Activated CD4-positive, CD25-positive, alpha-beta regulatory T cell (primary cell): ENCODE measurements at places on chromosomes 13 and 19.

DNA sequence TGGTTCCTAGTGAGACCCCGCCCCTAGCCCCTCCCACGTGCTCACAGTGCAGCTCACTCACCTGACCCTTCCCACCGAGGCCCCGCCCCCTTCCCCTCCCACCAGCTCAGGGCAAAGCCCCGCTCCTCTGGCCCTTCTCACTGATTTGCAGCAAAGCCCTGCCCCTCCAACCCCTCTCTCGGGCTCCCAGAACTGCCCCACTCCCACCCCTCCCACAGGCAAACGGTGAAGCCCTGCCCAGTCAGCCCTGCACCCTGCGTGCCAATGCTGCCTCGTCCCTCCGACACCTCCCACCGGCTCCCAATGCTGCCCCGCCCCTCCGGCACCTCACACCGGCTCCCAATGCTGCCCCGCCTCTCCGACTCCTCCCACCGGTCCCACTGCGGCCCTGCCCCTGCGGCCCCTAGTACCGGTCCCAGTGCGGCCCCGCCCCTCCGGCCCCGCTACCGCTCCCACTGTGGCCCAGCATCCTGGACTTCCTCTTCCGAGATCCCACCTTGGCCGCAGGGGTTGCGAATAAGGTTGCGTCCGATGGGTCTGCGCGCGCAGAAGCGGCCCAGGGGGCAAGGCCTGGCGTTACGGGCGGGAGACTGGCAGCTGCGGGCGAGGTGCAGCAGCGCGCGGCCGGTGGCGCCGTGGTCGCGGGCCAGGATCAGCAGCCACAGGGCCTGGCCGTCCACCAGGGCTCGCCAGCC lies 834 bp downstream of the FBXO27 start:
- peak; percentile 43 for DNase-seq

DNA sequence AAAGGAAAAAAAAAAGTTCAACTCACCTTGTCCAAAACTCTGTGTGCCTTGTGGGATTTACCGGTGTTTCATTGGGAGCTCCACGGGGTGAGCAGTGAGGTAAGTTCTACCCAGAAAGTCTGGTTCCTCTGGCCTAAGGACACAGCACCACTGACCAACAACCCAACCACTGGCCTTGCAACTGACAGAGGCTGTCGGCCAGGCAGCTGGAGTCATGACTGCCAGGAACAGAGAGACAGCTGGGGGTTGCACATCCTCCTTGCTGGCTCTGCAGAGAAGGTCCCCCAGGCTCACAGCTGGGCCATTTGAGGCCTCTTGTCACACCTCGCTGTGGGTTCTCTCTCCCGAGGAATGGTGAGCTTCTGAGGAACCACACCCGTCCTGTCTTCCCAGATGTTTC lies 59.5 kb downstream of the ANKRD10 start:
- no peak for DNase-seq

- DNase-seq = no peak
Observed at GRCh38 chr13:37179645-37180044, 74.2 kb upstream of the CSNK1A1L start.

GRCh38 chr13:114130131-114130836 lies 2.1 kb downstream of the RASA3 start:
- no peak for DNase-seq

DNA sequence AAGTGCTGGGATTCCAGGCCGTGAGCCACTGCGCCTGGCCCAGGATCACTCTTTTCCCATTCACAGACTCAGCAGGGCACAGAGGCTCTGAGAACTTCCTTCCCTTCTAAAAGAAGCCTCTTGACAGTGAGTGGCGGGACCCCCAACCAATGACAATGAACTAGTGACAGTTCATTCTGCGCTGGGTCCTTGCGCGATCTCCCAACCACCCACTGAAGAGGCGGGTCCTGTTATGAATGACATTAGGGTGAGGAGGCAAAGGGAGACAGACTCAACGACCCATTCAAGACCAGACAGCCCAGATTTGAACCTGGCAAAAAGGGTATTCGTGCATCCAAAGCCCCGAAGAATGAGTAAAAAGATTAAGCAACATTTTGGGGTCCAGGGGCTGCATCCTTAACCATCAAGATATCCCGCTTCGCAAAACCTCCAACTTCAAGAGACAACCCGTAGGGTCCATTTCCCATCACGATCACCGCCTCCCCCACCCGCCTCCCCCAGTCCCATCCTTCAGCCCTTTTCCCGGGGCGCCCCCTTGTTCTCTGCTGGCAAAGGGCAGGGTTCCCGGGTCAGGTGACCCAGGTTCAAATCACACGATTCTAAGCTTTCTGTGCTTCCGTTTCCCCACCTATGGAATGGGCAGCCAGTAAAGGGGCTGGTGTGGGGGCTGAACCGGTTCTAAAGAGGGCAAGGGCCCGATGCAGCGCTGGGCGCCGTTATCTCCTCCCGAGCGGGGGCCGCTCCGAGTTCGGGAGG lies 719 bp downstream of the SUGP2 start:
- DNase-seq = peak; percentile 46

GRCh38 chr13:28867564-28867963 lies 47.4 kb downstream of the MTUS2 start:
- no peak for DNase-seq

DNA sequence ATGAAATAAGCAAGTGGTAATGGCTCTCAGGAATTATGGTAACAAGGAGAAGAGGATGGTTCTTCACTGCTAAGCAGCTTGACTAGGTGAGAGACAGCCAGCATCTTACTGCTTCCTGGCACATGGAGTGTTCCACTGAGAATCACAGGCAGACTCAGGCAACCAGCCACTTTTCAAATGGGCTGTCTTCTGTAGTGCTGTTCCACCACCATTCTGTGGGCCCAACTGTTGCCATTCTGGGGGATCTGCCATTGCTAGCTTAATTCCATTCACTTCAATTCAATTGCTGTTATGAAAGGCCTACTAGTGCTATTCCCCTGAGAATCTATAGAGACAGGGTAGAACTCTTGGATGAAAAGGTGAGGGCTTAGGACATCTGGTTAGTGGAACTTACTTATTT lies 341.9 kb downstream of the KCNRG start:
- no peak for DNase-seq

- no peak for DNase-seq
Observed at GRCh38 chr13:100280681-100281080, 191.8 kb downstream of the PCCA start.

GRCh38 chr19:36489920-36490415 lies 607 bp upstream of the ZNF566 start:
- DNase-seq = peak; percentile 44
